ENCODE measurements at places on chromosomes 11 and 22.
A peak's percentile ranks its signal among the peaks of the same experiment; 100 is the strongest.

DNA sequence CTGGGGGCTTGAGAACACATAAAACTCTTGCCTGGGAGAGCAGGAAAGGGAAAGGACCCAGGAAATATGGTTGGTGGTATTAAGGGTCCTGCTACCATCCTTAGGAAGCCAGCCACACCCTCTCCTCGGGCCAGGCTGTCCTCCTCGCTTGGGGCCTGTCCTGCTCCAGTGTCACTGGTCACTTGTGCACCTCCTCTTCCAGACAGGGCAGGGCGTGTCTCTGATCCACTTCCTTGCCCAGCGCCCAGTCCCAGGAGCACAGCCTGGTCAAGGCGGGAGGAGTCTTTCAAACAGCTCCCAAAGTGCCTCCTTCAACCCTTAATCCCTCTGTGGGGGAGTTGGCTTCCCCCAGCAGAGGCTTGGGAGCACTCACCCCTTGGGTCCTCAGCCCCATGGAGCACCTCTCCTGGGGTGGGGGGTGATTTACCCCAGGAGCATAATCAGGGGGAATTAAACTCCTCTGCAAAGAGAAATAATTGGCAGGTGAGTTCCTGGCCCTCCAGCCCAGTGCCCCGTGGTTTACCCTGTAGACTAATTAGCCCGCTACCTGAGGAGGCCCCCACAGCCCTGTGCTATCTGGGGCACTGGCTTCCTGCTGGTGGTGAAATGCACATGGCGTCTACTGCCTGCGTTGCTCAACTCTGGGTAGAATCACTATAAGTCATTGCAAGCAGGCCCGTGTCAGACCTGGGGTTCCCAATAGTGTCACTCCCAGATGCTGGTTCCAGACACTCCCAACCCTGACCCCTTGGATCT, 8.0 kb downstream of the TMPRSS6 start:
- DNase-seq = no peak

- no peak for DNase-seq
Measured at GRCh38 chr11:67700548-67701262, 26.3 kb upstream of the ALDH3B2 start.

DNA sequence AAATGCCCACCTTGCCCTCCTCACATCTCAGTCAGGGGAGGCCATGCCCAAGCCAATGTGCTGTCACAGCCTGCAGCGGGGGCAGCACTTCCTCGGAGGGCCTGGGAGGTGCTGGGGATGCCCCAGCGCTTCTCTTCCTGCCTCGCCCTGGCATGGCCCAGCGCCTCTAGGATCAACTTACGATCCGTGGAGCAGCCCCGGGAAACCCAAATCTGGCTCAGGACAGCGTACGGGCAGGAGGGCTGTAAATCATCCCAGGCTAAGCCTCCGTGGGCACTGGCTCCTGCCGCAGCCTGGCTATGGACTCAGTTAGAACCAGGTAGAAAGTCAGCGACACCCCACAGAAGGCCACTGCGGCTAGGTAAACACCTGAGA, 60.9 kb upstream of the EMID1 start:
- DNase-seq = no peak

DNA sequence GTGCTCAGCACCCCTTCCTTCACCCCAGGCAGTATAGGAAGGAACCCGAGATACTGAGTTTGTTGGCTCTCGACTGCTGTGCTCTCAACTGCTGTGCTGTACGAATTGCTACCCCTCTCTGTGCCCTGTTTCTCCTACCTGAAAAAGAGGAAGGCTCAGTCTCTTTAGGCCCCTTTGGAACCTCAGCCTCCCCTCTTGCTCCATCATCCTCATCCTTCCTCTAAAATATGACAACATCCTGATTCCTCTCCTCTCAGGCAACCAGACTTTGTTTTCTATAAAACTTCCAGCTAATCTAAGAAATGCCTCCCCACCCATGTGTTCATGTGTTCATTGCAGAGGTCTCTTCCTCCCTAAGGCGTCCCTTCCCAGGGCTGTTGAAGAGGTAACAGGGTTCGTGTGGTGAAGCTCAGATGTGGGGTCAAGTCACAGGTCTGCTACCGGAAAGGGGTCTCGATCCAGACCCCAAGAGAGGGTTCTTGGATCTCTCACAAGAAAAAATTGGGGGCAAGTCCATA, 35.5 kb upstream of the CD82 start:
- DNase-seq = no peak

DNA sequence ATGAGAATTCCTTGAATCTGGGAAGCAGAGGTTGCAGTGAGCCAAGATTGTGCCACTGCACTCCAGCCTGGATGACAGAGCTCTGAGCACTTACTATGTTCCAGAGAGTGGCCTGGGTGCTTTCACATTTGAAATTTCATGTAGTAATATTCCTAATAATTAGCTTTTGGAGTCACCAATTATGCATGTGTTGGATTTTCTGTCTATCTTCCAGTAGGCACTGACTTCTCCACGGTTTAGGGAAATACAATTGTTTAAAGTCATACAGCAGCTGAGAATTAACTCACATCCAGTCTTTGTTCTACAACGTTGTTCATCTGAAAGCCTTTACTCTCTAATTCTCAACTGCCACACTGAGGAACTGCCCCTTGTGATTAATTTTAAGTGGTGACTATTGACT, 150.2 kb downstream of the CSNK2A3 start:
- no peak for DNase-seq

- DNase-seq = no peak
Measured at GRCh38 chr11:119567688-119568582, 145.0 kb upstream of the THY1 start.

GRCh38 chr11:27462543-27462942, 10.0 kb downstream of the LGR4 start:
- no peak for DNase-seq

DNA sequence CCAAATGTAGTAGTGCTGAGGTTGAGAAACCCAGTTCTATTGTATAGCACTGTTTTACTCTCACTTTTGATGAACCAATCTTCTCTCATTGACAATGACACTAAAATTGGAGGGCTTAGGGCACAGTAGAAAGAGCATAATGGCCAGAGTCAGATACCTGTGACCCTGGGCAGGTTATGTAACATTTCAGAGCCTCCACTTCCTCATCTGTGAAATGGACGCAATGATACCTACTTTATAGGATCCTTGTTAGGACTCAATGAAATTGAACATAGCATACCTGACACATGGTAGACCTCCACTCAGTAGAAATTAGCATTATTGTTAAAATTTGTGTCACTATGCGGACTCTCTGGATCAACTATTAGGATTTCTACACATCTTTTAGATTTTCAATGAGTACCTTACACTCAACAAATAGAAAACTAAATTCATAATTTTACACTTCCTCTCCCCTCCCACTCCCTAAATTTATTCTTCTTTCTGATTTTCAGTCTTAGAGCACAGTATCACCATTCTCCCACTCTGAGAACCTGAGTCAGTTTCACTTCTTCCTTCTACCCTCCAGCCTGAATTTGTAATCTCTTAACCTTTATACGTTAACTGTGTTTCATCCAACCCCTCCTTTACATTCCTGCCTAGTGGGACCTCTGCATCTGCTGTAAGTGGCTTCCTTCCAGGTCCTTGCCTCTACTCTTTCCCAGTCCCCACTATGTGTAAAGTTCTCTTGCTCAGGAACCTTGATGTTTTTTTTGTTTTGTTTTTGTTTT, 78.3 kb downstream of the MICAL2 start:
- DNase-seq = no peak

DNA sequence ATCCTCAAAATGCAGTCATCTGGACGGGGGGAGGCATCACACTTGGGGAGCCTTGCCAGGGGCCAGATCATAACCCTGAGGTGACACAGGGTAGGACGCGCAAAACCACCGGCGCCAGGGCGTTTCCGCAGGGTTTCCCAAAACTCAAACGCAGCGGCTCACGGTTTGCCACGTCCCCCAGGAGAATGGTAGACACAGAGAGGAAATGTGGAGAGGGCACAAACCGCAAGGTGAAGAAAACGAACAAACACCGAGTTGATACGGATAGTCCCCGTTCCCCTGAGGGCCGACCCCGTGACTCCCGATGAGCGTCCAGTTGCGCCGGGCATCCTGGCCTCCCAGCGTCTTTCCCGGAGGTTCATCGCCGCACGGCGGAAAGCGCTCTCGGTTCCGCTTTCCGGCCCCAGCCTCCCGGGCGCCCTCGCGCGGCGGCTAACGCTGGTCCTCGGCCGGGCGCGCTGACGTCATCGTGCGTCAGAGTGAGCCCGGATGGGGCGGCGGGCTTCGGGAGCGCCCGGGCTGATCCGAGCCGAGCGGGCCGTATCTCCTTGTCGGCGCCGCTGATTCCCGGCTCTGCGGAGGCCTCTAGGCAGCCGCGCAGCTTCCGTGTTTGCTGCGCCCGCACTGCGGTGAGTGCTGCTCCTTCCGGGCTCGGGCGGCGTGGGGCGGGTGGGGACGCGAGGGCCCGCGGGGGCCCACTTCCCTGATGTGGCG, at the start of gene BIRC2:
Gene BIRC2, plus strand, starts transcription at position 467 of the 714 bp plus-strand sequence. CDS start 2,641 bp downstream, outside the sequence.
- peak; percentile 90 for DNase-seq

DNA sequence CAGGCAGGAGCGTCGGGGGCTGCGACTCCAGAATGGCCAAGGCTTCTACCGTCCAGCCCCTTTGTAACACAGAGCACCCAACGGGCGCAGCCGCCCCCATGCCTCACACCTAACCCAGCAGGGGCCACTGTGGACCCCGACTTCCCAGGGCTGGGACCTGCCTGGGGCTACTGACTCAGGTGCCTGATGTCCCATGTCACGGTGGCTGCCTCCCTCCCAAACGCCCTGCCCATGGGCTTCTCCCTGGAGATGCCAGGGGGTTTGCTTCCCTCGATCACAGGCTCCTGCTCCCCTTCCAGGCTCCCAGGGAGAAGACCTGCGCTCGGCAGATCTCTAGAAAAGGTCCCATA, 84.0 kb downstream of the MYEOV start:
- no peak for DNase-seq

DNA sequence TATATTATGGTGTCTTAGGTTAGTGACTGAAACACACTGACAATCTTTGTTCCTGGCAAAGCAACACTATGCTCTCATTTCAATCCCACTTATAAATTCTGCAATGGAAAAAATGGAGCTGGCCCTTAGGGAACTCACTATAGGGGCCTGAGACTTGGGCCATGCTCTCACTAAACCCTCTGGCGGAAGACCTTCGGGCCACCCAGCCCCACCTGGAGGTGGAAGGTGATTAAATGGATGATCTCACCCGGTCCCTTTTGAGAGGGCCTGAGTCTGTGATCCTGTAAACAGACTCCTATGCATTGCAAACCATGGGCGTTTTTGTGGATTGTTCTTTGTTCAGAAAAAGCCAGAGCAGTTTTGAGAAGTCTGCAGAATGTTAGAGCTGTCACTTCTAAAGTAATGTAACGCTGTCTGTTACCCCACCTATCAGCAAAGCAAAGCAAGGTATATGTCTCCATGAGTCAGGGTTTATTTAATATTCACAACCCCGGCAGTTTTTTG, 17.0 kb upstream of the CDON start:
- no peak for DNase-seq

DNA sequence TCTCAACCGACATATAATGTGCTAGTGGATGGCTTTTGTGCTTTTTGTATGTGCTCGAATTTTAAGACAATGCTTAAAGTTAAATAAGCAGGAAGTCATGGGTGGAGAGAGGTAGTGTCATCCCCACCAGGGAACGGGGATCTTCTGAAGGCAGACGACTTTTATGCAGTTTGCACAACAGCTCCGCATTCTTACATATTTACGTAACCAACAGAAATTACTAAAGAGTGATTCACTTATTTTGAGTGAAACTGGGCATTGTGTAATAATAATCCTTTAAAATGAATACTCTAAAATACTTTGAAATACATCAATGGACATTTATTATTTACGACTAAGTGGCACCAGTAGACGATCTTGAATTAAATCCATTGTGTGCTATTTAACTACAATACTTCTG, 305.1 kb downstream of the CNTN5 start:
- no peak for DNase-seq

- no peak for DNase-seq
Measured at GRCh38 chr22:37175414-37176281, 12.4 kb downstream of the C1QTNF6 start.

DNA sequence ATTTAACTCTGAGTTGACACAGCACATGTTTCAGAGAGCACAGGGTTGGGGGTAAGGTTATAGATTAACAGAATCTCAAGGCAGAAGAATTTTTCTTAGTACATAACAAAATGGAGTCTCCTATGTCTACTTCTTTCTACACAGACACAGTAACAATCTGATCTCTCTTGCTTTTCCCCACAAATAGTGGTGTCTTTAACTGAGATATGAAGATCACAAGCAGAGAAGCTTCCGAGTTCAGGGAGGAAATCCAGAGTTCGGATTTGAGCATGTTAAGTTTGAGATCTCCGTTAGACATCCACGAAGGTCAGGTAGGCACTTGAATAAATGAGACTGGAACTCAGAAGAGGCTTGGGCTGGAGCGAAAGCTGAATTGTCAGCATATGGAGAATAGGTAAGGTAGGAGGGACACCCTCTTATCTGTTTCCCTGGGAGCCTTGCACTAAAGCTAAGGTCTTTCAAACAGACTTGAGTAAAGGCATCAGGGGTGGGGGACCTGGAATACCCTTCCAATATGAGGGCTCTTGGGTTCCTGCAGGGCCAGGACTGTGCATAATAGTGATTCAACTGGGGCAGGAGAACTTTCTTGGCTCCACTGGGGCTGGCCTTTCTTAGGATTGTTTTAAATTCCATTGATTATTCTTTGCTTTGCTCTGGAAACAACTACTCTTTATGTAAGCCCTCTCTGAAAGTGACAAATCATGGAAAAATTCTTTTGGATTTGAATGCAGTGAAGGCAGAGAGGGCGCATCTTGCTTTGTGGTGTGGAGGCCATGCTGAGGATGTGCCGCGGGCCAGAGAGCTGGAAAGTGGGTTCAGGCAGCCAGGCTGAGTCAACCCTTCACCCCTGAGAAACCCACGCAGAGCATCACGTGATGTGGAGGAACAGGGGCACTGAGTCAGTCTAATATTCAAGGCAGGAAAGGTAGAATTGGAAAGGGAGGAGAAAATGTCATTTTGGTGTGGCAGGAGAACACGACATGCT, 62.7 kb upstream of the AMPD3 start:
- DNase-seq = no peak

GRCh38 chr11:36239636-36240035, 49.6 kb downstream of the COMMD9 start:
- DNase-seq = no peak

DNA sequence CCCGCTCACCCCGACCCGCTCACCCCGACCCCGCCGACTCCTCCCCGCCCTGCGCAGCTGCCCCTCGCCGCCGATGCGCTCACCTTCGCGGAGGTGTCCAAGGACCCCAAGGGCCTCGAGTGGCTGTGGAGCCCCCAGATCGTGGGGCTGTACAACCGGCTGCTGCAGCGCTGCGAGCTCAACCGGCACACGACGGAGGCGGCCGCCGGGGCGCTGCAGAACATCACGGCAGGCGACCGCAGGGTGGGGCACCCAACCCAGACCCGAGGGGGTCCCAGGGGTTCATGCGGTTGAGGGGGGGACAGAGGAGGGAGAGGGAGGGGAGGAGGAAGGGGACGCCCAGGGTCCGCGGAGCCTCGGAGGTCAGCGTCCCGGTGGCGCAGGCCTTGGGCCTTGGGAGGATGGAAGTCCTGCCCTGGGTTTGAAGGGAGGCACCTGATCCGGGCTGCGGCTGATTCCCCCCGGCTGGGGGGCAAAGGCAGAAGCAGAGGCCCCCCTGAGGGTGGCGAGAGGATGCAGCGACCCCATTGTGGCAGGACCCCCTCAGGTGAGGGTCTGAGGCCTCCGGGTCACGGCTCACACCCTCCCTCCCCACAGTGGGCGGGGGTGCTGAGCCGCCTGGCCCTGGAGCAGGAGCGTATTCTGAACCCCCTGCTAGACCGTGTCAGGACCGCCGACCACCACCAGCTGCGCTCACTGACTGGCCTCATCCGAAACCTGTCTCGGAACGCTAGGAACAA, 9.2 kb downstream of the PKP3 start:
- DNase-seq = no peak

- DNase-seq = no peak
Measured at GRCh38 chr11:73468590-73469161, 92.5 kb downstream of the RELT start.

GRCh38 chr11:107276077-107276476, 181.5 kb downstream of the CWF19L2 start:
- DNase-seq = no peak

Measured in right renal pelvis (tissue), 4 donors.